ENCODE measurements at places on chromosomes 11 and 22.

DNA sequence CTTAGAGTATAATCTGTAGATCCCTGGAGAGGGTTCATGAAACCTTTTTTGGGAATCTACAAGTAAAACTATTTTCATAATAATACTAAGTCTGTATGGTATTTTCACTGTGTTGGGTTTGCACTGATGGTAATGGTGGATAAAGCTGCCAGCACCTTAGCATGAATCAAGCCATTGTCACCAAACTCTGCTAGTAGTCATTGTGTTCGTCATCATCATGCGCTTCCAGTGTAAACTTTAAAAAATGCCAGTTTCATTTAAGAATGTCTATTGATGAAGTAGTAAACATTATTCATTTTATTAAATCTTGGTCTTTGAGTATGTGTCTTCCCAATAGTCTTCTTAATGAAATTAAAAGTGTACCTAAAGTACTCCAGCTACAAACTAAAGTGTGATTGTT lies 15.0 kb downstream of the ALKBH3 start:
- no peak for DNase-seq

GRCh38 chr11:102522312-102523188 lies 8.0 kb downstream of the MMP7 start:
- no peak for DNase-seq

GRCh38 chr11:86692746-86693145 lies 20.3 kb upstream of the ME3 start:
- no peak for DNase-seq

DNA sequence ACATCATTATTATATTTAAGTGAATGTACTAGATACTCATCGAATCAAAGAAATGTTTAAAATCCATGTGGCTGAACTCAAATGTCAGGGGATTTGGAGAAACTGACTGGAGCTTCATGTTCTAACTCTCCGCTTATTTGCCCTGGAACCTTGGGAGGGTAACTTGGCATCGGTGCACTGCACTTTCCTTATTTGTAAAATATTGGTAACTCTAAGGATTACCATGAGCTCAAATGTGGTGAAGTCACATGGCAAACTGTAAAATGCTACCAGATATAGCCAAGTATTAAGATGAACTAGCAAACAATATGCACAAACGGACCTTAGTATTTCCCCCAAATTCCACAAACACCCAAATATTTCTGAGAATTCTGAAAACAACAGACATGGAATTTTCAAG lies 75.6 kb downstream of the ETS1 start:
- no peak for DNase-seq

GRCh38 chr11:93559681-93560080 lies 16.5 kb upstream of the SMCO4 start:
- DNase-seq: no peak

DNA sequence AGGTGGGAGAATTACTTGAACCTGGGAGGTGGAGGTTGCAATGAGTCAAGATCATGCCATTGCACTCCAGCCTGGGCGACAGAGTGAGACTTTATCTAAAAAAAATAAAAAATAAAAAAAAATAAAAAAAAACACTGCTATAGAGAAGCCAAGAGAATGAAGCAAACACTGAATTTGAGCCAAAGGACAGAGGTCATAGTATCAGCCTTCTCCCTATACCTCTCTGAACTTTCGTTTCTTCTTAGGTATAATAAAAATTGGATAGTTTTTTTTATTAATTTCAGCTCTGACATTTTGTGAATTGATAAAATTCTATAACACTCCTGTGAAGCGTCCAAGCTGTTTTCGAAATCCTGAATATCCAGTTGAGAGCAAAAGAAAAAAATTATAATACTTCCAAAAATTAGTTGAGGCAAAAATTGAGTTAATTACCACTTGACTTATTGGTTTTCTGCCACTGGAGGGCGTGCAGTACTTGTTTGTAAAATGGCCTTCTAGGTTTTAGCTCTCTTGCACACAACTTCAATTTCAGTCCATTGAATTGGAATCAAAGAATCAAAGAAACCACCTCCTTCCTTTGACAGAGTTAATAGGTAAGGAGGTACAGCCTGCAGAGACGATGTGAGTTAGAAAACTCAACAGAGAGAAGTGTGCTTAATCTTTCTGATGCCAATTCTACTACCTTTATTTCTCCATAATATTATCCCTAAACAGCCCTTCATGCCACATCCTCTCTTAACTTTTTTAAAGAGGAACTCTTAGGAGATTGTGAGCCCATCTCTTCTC lies 143.2 kb downstream of the BBOX1 start:
- DNase-seq: peak; percentile 17

DNA sequence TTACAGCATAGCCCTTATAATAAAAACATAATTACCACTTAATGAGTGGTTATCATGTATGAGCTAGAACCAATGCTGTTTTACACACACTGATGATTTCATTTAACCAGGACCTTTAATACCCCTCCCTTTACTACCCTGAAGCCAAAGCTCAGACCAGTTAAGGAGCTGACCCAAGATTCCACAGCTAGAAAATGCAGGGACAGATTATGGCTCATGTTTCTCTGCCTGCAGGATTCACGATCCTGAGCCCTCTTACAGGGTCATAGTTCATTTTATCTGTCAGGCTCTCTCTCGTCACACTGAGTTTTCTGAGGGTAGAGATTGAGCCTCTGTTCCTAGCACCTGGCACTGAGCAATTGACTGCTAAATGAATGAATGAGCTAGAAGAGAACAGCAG lies 27.4 kb downstream of the TUB start:
- no peak for DNase-seq

DNA sequence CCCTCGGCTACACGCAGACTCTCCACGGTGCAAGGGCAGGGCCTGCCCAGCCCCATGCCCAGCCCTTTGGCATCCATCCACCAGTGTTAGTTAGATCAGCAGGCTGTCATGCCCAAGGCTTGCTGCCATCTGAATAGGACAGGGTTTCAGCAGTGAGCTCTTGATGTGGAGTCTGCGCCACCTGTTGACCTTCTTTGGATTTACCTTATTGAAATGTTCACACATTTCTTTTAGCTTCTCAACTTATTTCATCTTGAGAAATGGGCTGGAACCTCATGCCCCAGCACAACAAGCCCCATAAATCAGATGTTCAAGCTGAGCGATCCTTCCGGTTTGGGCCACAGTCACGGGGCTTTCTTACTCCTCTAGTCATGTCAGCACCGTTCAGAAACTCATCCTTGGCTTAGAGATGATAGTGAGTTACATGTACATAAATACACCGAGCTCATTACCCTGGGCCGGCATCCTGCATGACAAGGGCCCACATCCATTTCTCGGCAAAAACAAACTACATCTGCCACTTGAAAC lies 61.7 kb downstream of the PARVB start:
- DNase-seq: no peak

GRCh38 chr11:43243927-43244326 lies 67.9 kb upstream of the API5 start:
- no peak for DNase-seq

GRCh38 chr11:42058794-42059193 lies 599.3 kb upstream of the LRRC4C start:
- DNase-seq: no peak

- no peak for DNase-seq
Measured at GRCh38 chr22:49278340-49278739, 549.3 kb downstream of the BRD1 start.

DNA sequence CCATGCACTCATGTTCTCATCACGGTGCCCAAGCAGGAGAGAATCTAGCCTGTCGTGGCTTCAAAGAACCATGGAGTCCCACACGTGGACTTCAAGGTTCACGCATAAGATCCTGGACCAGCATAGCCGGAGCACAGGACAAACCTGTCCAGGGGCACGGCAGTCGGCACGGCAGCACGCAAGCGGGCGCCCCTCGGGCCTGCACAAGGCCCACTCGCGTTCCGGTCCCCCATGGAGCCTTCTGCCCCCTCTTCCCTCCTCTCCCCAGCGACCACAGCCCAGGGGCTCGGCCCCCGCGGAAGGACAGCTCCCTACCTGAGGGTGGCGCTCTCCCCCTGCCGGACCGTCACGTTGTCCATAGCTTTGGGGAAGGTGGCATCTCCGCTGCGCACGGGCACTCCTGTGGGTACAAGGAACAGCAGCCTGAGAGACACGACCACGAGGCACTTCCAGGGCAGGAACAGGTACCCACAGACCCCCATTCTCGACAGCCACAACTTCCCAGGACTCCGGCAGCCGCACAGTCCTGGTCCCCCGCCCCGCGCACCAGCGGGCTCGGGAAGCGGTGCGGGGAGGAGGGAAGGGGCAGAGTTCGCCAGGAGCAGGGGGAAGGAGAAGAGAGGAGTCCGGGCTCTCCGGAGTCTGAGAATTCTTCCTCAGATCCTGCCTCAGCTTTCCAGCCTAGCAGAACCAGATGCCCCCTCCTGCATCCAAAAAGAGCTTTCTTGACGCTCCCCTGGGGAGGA lies 589.5 kb downstream of the OPCML start:
- no peak for DNase-seq

- DNase-seq: no peak
Measured at GRCh38 chr11:4203603-4204360, 109.2 kb downstream of the RRM1 start.

- DNase-seq: peak; percentile 28
Measured at GRCh38 chr22:20783844-20784723, 10.2 kb downstream of the SERPIND1 start.

DNA sequence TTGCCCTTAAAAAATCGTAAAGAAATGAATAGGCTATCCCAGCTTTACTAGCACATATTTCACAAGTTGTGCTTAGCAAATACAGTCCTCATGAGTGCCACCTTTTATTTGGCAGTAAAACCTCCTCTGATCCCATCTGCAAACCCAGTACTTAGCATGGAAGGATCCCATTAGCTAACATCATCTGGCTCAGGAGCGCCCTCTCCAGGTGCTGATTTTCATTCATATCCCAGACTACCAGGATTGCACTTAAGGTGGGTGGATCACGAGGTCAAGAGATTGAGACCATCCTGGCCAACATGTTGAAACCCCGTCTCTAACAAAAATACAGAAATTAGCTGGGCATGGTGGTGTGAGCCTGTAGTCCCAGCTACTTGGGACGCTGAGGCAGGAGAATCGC lies 76.1 kb upstream of the PAX6 start:
- DNase-seq: no peak

DNA sequence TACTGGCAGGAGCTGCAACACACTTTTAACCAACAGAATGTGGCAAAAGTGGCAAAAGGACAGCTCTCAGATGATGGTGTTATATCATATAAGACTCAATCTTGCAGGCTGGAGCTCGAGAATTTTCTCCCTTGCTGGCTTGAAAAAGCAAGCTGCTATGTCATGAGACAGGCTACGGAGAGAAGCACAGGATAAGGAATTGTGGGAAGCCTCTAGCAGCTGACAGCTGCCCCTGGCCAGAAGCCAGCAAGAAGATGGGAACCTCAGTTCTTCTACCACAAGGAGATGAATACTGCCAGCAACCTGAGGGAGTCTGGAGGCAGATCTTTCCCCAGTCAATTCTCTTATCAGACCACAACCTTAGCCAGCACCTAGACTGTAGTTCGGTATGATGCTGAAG lies 24.6 kb downstream of the FXYD6 start:
- no peak for DNase-seq

GRCh38 chr11:114441921-114442320 lies 2.7 kb downstream of the REXO2 start:
- DNase-seq: no peak

DNA sequence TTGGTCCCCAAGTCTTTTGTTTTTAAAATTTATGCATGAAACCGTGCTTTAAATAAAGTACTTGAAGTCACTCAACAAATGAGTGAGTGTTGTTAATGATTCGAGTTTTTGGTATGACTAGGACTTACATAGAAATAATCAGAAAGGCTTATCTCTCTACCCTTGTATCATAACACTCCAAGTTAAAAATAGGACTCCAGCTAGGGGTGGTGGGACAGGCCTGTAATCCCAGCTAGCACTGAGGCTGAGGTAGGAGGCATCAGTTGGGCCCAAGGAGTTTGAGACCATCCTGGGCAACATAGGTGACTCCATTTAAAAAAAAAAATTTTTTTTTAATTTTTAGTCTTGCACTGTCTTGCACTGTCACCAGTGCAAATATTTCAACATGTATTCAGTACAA lies 55.6 kb downstream of the BCL2L13 start:
- no peak for DNase-seq

DNA sequence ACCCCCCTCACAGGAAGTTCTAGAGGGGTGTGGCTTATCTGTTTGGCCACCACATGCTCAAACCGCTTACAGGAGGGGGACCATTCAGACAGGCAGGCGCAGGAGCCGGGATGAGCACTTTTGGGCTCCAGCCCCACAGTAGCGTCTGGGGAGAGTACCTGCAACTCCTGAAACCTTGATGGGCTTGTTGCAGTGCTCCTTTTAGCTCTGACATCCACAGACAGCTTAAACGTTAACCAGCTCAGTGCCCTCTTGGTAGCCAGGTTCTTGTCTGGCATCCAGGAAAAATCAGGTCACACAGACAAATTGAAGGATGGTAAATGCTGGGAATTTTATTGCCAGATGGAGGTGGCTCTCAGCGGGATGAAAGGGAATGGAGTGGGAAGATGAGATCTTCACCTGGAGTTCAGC lies 326.3 kb downstream of the ETS1 start:
- DNase-seq: no peak

DNA sequence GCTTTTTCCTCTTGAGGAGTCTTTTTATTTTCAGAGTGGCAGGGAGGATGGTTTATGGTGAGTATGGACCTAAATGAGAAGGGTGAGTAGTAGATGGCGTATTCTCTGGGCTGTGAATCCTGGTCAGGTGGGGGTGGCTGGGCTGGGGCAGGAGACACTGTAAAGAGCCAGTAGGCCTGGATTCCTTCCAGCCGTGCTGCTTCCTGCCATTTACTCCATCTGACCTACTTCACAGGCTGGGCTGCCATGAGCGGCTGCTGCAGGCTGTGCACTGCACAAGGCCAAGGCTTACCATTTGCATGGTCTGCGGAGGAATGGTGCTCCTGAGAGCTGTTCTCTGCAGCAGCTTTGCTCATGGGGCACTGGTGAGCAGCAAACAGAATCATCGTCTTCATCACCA lies 297.6 kb downstream of the KIRREL3 start:
- DNase-seq: no peak

GRCh38 chr11:122189229-122189628 lies 73.2 kb upstream of the BLID start:
- DNase-seq: no peak

- DNase-seq: no peak
Measured at GRCh38 chr11:68925611-68926010, 21.9 kb downstream of the IGHMBP2 start.

DNA sequence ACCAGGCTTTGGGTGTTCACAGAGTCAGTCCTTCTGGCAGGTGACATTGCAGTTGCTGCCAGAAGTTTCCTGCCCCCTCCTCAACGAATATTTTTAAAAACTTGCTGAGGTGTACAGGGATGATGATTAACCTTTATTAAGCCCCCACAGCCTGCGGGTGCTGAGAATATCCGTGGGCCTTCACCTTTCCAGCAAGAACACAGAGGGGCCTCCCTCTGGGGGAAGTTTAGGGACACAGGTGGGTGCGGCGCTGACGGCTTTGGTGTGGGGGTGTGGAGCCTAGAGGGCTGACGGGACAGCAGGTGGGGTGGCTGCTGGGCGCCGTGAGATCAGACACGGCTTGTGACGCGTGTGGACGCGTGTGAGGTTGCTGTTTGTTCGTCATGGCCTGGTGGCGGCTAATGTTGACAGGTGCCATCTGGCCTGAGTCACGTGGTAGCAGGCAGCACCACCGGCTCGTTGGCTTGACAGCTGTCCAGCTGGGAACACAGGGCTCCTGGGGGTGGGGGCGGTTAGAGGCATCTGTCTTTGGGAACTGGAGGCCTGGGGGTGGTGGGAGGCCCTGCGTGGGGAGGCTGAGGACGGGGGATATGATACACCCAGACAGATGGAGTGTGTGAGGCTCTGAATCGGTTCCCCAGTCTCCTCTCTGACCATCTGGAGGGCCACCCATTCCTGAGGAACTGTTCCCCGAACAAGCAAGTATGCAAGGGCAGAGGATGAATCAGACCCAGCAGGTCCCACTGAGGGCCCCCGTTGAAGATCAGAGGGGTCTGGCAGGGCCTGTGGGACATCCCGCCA lies 12.5 kb upstream of the LRRC10B start:
- DNase-seq: no peak
